ENCODE measurements at places on chromosomes 1 and 21.

DNA sequence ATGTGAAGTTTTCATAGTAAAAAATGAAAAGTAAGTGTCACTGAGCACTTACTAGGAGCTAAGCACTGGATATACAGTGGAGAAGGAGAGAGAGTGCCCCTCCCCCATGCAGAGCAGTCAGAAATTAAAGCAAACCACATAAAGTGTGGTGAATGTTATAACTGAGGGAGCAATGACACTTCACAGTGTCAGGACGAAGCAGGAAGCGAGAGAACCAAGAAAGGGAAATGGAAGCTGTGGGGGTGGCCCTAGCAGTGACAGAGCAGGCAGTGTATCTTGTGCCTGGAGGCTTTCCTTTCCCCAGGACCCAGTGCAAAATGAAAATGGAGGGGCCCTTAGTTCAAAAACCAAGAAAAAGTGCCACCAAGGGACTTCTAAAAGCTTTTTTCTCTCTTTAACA is 21.5 kb upstream of the RCAN3 start:
- DNase-seq, result no peak

DNA sequence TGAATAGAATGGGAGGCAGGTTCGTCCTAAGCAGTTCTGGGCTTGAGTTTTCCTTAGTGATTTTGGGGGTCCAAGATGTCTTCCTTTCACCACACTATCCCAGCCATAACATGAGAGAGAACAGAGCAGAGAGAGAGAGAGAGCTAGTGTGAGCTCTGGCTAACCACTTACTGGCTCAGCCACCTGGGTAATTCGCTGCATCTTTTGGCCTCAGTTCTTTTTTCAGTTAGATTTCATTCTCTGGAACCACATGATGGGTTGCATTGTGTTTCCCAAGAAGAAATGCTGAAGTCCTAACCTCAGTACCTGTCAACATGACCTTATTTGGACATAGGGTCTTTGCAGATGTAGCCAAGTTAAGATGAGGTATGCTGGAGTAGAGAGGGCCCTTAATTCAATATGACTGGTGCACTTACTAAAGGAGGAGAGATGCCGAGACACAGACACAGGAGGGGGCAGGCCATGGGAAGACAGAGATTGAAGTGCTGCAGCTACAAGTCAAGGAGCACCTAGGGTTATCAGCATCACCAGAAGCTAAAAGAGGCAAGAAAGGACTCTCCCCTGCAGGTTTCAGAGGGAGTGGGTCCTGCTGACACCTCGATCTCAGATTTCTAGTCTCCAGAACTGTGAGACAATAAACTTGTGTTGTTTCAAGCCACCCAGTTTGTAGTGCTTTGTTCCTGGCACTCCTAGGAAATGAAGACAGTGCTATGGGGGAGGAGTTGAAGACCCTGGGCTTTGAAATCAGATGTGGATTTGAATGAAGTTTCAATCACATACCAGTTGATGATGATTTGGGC is 26.2 kb upstream of the TARBP1 start:
- DNase-seq, result no peak

DNA sequence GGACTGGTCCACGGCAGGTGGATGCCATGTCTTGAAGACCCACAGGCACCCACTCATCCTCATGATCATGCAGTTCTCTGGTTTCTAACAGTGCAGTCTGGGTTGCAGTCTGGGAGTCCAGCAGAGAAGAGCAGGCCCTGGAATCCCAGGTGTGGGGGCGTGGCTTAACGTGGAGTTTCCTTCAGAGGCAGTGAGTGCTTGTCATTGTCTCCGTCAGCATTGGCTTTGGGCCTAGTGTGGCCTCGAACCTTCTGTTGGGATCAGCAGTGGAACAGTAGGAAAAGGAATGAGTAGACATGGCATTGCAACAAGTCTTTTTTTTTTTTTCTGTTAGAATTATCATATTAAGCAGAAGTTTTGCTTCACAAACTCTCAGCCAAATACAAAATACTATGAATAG is 12.8 kb downstream of the LGALS8 start:
- peak; percentile 39 for DNase-seq

GRCh38 chr1:162360237-162360873 is 16.3 kb downstream of the SPATA46 start:
- no peak for DNase-seq

DNA sequence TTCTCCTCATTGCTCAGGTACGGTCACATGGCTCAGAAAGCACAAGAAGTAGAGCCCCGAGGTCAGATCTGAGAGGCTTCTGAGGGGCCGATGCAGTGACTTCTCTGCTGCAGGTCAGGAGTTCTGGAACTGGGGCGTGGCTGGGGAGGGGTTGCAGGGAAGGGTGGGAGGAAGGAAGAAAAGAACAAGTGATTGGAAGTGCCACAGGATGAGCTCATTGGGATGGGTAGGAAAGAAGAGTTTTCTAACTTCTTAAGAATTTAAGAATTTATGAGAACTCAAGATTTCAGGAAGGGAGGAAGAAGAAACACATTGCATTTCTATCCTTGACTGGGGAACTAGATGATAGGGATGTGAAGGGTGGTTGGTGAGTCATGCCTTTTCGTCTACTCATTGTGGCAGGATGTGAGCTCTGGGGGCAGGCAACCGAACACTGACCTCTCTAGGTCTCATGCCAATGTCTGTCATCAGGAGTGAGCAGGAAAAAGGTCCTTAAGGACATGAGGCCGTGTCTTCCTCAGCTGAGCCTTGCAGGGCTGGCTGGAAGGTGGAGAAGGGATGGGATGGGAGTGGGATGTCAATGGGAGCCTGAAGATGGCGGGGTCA is 497 bp downstream of the FCRLB start:
- DNase-seq, result no peak

DNA sequence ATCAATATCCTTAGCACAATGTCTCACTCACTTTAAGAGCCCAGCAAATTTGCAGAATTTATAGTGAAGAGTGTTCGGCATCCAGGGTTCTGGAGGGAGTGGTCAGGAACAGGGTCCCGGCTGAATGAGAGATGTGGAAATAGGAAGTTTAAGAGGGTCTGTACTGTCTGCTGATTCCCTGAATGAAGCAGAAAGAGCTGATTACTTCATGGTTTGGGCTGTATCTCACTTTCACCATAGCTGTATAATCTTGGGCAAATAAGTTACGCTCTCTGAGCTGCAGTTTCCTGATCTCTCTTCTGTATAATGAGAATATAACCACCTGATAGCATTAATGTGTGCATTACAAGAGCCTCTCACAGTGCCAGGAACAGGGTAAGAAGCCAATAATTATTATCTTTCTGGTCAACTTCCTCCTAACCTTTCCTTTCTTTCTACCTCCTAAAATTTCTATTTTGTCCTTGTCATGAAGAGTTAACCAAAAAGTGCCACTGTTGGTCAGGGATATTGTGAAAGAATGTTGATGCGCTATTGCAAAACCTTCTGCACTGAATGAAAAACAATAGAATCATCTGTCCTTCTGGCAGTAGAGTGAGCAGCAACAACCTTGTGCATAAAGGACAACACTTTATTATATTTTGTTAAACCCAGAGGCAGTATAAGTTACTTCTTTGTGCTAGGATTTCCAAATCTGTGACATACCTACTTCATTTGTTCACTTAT is 14.7 kb upstream of the PTGFR start:
- no peak for DNase-seq

DNA sequence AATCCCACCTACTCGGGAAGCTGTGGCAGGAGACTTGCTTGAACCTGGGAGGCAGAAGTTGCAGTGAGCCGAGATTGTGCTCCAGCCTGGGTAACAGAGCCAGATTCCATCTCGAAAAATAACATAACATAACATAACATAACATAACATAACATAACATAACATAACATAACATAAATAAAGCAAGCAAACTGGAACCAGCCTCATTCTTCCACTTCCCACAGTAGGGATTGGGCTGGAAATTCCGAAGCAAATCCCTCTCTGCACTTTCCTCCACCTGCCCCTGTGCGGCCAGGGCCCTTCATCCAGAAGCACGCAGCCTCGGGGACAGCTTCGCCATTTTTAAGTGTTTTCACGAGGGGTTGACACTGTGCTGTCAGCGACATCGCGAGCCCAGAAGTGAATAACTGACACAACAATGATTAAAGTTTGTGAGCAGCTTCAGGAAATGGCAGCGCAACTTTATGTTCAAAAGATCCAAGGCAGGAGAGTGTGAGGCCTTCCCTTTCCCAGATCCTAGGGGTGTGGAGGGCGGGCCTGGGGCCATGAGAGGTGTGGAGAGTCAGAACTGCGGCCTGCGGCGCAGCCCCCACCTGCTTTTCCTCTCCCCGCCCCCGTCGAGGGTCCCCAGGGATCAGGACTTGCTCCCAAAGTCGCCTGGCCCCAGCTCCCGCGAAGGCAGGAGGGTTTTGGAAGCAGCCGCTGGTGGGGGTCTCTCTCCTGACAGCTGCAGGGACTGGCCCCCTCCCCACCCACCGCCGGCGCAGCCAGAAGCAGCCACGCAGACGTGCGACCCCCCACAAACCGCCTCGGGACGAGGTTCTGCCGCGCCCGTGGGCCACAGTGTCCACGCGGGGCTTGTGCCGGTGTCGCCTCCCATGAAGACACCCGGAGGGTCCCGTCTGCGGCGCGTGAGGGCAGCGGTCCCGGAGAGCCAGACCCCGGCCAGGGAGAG is 651 bp upstream of the GABRD start:
- DNase-seq, result peak; percentile 42

DNA sequence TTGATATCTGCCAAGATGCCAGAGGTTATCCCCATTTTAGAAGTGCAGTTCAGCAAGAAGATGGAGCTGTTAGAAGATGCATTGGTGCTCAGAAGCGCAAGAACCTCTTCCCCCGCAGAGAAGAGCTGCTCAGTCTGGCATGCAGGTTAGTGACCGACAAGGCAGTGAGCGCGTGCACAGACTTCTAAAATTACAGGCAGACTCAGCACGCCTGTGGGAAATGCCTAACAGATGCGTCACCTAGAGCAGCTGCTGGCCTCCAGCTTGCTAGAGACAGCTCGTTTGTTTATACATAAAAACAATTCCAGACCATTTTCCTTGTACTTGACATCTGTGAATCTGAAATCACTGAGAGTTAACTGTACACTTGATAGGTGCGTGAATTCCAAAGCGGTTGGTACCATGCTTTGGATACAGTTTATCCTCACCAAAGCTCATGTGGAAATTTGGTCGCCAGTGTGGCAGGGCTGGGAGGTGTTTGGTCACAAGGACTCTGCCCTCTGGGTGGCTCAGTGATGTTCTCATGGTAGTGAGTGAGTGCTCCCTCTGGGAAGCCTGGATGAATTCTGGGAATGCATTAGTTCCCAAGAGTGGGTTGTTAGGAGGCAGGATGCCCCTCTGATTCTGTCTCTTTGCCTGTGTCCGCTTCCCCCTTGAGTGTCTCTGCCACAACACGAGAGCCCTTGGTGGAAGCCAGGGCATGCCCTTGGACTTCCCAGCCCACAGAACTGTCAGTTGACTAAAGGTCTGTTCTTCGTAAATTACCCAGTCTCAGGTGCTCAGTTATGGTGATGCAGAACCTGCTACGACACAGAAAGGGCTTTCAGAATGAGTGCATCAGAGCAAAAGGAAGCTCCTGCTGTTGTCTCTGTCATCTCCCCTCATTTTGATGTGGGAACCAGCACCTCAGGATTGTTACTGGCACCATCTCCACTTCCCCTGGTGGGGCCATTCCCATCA is 24.4 kb downstream of the SNAP47 start:
- no peak for DNase-seq

DNA sequence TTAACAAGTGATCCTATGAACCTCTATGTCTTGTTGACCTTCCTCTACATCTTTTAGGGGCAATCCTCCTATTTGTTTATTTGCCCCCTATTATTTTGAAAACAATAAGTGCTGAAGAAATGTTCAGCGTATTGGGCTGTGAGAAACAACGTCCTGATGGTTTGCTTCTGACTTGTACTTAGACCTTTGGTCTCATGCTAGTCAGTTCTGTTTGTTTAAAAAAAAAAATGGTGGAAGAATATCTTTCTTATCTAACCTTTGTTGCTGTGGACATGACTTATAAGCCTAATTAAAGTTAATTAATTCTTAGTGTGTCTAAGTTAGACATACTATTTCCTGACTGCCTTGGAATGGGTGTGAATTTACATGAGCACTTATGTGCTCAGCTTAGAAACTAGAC is 20.7 kb downstream of the ATP1A1 start:
- no peak for DNase-seq

GRCh38 chr1:93061895-93062792 is 16.9 kb upstream of the MTF2 start:
- peak; percentile 29 for DNase-seq

DNA sequence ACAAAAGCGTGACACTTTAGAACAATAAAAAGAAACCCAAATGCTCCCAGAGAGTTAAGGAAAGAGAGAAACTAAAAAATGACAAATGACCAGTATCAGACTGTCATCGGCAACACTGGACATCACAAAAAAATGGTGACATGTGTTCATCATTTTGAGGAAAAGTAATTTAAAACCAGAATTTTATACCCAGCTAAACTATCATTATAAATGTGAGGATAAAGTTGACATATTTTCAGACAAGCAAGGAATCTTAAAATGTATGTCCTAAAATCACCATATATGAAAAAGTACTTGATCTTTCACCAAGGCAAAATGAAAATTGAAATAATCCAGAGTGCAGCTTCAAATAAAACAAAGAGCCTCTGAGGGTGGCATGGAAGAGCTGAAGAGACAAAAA is 1.3 kb upstream of the KRTAP10-11 start:
- DNase-seq, result no peak

- no peak for DNase-seq
These were observed 8.4 kb upstream of the CROCC start for GRCh38 chr1:16913181-16913832.

DNA sequence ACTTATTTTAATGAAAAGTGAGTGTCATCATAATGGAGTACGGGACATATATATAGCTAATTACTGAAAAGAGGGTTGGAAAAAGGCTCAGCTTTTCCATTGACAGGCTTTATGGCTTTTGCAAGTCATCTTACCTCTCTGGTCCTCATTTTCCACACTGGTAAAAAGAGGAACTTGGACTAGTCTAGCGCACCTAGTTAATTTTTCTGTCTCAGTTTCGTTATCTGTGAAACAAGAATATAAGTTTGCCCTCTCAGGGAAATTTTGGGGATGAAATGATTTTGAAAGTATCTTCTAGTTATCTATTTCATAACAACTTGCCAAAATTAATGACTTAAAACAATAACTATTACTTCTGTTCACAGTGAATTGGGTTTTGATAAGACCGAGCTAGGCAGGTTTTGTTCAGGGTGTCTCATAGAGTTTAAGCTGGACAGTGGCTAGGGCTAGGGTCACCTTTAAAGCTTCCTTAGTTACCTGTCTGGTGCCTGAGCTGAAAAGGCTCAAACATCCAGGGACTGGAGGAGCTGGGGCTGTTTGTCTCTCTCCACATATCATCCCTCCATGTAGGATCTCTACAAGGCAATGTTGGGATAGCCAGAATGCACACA is 91.7 kb downstream of the TYW3 start:
- no peak for DNase-seq

DNA sequence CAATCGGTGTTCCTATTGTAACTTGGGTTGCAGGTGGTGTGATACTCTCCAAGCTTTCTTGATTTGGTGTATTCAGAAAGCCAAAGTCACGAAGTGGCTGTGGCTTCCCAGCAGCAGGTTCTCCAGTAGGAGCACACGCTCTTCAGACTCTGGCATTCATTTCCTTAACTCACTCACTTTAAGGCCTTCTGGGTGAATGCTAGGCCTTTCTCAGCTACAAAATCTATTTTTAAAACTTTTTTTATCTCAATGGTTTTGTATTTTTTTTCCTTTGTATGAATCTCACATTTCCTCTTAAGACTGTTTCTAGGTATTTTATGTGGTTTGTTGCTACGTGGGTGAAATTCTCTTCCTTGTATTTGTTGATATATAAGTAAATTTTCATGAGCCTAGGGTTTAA is 22.9 kb upstream of the PKN2 start:
- no peak for DNase-seq
